ENCODE measurements at places on chromosomes 11 and 22. TPM values are rescaled to one million over a fixed set of nuclear protein-coding genes. Genes with fewer than 3 reads are reported as not detected.

DNA sequence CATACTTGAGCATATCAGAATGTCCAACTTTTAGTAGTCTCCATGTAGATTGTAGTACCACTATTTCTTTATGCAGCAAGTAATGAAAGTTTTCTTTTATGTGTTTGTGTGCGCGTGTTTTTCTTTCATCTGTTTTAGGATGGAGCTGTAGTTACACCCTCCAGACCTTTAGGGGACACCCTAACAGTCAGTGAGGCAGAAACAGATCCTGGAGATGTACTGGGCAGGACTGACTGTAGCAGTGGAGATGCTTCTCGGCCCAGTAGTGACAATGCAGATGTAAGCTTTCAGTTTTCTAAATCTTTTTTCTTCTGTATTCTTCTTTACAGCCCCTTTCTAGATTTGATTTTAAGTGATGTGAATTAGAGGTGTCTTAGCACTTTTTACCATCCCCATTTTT is 79.9 kb upstream of the GRIK4 start:
- DNase-seq: no peak

DNA sequence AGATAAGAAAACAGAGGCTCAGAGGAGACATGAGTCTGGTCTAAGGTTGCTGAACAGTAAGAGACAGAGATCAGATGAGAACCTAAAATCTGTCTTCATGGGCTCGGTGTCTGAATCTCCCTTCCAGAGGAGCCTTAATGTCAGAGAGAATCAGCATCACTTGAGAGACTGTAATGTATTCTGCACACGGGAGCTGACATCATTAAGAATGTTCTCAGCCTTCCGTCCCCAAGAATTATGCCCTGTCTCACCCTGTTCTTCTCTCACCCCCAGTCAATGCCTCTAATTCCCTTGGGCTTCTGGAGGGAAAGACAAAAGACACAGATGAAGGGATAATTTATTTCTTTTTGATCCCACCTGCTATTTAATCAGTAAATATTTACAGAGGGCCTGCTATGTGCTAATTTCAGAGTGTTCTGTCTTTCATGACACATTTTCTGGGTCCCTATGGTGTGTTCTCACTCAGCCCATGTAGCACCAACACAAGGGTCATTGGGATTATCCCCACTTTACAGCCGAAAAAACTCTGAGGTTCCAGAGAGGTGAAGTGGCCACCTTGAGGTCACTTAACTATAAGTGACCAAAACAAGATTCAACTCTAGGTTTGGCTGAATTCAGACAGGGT is 61.8 kb downstream of the CD82 start:
- DNase-seq: no peak

DNA sequence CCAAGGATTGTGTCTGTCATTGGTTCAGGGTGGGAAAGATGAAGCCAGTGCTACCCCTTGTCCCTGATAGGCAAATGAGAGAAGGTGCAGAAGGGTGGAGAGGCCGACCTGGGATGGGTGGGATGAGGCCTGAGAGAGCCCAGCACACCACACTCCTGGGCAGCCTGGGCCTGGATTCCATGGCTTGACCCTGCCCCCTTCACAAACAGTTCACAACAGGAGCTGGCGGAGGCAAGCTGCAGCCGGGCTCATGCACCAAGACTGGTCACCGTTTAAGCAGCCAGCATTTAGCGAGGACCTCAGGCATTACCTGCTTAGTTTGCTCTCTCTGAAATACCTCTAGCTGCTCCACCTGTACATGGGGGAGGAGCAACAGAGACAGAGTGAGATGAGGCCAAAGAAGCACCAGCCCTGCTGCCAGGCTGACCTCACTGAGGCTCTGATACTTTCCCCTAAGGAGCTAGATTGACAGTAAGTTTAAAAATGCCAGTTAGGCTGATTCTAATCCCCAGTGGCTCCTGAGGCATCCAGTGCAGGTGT is 13.5 kb downstream of the IL18BP start:
- DNase-seq: no peak

The MAJIN gene
- not detected for total RNA-seq

All from spleen (tissue), 13 donors.